ENCODE measurements at places on chromosomes 4 and X.

DNA sequence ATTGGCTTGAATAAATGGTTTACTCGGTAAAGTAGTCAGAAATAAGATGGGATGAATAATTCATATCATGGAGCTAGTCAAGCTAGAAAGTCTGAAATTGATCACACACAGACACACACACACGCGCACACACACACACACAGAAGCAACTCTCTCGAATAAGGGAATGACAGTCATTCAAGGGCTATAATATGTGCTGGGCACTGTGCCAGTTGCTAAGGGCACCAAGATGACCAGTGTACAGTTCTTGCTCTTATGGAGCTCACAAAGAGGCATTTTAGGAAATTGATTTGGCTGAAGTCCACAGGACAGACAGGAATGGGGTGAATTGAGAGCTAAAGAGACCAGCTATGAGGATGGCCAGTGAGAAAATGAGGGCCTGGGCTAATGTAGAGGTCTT, 34.2 kb upstream of the SH3D19 start:
- DNase-seq, result no peak

DNA sequence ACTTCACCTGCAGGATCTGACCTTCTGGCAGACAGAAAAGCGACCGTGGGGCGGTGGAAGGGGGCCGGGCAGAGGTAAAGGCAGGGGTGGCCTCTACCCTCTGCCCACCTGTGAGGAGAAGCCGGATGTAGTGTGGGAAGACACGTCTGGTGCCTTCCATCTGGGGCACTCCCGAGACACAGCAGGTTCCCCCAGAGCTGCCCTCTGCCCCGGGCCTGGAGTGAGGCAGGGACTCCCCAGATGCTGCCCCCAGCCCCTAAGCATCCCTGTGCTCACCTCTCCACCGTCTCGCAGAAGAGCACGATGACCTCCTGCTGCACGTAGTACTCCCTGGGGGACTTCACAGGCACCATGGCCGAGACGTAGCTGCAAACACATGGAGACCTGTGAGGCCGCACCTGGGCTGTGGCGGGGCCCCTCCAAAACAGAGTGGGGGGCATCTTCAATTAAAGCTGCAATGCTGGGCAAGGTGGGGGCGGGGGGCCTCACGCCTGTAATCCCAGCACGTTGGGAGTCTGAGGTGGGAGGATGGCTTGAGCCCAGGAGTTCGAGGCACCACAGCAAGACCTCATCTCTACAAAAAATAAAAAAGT, 75.3 kb upstream of the MXD4 start:
- DNase-seq, result no peak

DNA sequence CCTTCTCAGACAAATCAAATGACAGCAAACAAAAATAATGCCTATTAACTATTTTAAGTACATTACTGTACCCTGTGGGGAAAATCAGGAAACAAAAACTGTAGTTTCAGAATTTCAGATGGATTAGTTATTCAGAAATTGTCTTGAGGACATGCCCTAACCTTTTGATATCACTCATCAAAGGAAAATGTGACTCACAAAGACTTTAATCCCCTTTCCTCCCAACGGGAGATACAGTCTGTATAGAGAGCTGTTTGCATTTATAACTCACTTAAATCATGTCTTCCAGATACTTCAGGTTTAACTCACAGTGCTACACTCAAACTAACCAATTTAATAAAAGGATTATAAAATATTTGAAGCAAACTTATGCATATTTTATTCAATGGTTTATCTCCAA, 304.0 kb downstream of the MAPK10 start:
- no peak for DNase-seq

GRCh38 chr4:3030566-3031356, 43.6 kb downstream of the HTT-AS start:
- no peak for DNase-seq

All from CD14-positive monocyte (primary cell).